NCI-H1048 (cell line): ENCODE measurements at places on chromosomes 2 and 18.

- DNase-seq, result no peak
These were observed 16.7 kb downstream of the CTIF start for GRCh38 chr18:48555465-48555995.

DNA sequence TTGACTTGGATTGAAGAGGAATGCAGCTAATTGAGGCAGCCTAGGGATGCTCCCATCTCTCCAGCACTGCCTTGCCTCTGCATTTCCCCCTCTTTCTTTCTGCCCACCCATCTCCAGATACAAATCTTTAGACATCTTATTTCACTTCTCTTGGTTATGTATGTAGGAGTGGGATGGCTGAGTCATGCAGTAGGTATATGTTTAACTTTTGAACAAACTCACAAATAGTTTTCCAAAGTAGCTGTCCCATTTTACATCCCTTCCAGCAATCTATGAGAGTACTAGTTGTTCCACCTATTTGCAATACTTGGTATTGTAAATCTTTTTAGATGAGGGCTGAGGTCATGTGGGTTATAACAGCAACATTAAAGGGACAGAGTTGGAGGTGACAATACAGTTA is 329.9 kb downstream of the DYSF start:
- DNase-seq, result no peak

DNA sequence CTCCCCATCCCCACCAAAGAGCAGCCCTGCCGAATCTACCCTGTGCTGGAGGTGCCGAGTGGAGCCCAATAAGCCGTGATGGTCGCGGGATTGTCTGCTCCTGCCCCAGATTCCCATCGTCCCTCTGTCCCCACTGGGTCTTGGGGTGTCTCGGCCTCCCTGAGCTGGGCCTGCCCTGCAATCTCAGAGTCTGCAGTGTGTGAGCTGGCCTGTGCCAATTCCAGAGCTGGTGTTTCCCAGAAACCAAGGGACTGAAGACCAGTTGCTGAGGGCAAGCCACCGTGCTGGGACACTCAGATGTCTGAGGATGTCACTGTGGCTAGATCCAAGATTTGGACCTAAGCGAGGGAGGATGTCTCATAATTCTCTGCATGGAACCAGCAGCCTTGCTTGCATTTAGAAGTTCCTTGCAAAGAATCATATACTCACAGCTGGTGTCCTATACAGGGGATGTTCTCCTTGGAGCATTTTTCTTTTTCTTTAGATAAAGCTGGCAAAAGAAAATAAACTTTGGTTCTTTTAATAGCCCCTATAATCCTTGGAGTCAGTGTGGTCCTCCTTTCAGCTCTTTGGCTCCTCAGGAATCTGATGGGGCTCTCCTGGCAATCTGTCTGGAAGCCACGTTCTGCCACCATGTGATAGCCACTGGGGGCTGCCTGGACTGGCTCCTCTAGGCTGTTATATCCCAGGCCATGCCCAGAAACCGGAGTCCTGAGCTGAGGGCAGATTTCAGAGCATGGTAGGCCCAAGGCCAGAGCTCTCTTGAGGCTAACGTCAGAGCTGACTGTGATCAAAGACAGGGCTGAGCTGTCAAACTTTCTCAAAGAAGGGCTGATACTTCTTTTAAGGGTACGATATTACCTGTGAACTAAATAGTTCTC is 140.1 kb upstream of the HAAO start:
- DNase-seq, result no peak

DNA sequence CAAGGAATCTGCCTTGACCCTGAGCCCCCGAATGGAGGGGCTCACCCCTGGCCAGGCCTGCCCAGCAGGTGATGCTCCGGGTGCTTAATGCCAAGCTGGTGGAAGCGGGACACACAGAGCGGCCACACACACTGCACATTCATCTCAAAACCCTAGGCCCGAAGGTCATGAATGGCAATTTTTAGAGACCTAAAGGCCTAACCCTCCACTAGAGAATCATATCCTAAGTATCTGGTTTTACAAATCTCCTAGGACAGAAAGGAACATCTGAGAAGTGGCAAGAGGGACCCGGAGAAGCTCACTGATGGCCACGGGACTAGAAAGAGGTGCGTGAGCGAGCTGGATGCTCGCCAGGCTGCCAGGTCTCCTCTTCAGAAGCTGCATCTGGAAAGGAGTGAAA is 38.3 kb downstream of the ST3GAL5 start:
- no peak for DNase-seq

GRCh38 chr2:234288974-234289455 is 207.9 kb downstream of the ARL4C start:
- peak; percentile 36 for DNase-seq

DNA sequence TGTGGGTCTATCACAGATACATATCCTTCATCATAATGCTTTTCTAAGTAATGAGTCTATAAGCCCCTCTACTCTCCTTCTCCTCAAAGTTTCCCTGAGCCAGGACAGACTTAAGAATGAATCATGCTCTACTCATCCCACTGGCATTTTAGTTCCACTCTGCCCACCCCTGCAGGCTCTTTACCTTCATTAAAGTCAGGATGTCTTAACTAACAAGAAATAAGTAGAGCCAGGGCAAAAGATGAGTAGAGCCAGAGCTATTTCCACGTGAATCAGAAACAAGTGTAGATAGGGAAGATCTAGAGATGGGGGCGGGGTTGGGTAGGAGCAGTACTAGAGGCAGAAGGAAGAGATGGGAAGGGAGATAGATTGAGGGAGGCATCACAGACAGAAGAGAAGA is 790.5 kb downstream of the RNF144A start:
- no peak for DNase-seq

DNA sequence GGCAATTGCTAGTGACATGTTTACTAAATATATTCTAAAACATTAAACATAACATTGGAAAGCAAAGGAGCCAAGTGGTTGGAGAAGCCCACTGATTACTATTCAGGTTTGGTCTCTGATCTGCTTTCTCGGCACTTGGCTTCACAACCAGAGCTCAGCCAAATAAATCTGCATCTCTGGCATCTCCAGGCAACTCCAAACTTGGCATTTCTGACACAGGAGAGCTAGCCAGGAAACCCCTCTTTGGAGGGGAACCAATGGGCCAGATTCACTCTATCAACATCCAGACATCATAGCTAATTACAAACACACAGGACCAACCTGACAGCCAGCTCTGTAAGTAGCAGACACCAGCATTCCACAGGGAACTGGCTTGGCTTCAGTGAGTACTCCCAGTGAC is 150.3 kb upstream of the ETAA1 start:
- DNase-seq, result no peak
